Fibroblast of villous mesenchyme (primary cell): ENCODE measurements at places on chromosomes 4 and X.

DNA sequence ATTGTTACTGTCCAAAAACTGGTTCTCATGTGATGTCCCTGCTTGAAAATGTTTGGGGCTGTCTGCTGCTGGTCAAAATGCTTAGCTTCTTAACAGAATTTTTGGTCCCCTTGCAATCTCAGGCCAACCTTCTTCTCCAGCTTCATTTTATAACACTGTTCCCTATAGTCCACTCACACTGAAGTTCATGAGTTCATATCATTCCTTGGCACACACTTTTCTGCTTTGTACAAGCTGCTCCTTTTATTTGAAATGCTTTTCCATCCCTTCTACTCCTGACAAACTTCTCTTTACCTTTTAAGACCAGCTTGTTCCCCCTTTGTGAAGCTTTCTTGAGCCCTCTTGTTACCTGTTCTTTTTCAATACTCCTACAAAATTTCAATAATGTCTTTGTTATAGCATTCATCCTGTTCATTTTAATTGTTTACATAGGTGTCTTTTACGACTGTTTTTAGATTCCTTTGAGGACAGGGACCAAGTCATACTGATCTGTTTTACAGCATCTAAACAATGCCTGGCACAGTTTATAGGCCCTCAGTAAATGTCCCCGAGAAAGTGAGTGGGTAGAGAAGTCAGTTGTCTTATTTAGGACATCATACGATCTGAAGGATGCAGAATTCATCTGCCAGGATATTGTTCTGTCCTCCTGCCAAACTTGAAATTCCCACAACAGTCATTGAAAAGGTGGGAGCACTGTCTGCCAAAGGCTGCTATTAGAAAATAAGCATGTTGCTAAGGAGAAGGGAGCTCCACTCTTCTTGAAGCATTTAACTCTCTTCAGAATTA is 134.4 kb upstream of the BMPR1B start:
- no peak for DNase-seq

DNA sequence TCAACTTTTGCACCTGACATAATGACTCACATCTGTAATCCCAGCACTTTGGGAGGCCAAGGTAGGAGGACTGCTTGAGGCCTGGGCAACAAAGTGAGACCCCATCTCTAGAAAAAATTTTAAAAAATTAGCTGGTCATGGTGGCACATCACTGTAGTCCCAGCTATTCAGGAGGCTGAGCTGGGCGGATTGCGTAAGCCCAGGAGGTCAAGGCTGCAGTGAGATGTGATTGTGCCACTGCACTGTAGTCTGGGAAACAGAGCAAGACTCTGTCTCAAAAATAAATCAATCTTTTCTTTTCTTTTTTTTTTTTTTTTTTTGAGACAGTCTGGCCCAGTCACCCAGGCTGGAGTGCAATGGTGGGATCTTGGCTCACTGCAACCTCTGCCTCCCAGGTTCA is 52.5 kb downstream of the NIPAL1 start:
- DNase-seq: no peak

DNA sequence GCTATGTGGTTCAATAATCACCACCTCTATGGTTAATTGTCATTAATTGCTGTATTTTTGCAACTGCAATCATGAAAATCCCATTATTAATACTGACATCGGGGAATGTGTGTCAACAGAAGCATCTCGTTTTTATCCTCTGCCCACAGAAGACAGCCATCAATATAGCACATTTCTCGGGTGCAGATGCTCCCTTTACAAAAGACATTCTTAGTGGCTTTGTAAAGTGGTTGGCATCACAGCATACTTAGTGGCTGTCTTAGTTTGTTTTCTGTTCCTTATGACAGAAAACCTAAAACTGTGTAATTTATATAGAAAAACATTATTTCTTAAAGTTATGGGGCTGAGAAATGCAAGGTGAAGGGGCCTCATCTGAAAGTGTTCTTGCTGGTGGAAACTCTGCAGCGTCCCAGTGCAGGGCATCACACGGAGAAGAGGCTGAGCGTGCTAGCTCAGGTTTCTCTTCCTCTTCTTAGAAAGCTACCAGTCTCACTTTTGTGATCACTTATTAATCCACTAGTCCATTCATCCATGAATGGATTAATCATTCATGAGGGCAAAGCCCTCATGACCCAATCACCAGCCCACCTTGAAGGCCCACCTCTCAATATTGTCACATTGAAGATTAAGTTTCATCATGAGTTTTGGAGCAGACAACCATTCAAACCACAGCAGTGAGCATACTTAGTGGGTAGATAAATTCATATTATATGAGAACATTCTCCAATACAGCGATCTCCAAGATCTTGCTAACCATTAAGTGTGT is 1067.7 kb upstream of the PABPC4L start:
- no peak for DNase-seq

- DNase-seq: peak; percentile 96
These were observed 94.4 kb downstream of the SOWAHB start for GRCh38 chr4:76803522-76803921.

DNA sequence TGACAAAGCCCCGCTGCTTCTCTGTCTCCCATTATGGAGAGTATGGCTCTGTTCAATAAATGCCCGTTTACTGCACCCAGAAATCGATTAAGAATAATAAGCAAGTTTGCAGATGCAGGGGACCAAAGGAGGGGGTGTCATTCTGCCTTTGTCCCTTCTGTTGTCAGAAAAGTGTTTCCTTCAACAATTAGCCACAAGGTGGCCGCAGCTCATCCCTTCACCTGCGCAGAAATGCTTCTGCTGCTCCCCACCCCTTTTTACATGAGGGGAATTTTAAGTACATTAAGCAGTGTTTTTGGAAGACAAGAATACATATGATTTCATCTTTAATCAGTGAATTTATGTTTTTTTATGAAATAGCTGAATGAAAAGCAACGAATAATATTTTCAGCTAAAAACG is 175.6 kb upstream of the ARX start:
- DNase-seq: no peak

DNA sequence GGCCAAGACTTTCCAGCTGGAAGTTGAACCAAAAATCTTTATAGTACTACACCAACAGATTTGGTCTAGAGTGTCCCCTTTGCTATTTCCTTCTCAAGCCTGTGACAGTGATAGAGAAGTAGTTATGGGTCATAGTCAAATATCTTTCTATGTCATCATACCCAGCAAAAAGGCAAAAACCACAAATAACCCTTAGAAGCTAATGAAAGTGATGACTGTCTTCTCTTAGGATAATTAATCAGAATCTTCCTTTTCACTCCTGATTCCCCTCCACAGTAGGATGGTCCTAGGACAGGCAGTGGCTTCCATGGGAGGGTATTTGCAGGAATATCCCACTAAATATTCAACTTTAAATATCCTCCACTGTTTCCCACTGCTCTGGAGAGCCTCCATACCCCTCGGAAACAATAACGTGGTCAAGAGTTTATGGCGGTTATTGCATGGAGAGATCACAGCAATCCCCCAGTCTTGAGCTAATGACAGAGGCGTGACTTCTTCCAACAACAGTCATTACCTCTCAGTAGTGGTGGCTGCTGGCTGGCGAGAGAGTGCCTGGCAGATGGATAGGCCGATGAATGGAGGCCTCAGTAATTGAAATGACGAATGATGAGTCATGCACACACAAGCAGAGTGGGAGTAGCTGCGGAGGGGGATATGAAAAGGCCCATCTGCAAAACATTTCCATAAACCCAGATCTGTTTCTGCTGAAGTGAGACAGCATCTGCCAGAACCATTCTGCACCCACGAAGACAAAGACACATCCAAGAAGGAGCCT is 154.9 kb downstream of the STK32B start:
- DNase-seq: peak; percentile 55

- DNase-seq: no peak
These were observed 9.4 kb upstream of the TET2 start for GRCh38 chr4:105137121-105137875.

GRCh38 chr4:183971929-183972490 is 66.9 kb downstream of the STOX2 start:
- DNase-seq: no peak
